SJCRH30 (cell line): ENCODE measurements at places on chromosomes 16 and 17.

- no peak for DNase-seq
Observed at GRCh38 chr16:14629612-14629918, 495 bp downstream of the PARN start.

DNA sequence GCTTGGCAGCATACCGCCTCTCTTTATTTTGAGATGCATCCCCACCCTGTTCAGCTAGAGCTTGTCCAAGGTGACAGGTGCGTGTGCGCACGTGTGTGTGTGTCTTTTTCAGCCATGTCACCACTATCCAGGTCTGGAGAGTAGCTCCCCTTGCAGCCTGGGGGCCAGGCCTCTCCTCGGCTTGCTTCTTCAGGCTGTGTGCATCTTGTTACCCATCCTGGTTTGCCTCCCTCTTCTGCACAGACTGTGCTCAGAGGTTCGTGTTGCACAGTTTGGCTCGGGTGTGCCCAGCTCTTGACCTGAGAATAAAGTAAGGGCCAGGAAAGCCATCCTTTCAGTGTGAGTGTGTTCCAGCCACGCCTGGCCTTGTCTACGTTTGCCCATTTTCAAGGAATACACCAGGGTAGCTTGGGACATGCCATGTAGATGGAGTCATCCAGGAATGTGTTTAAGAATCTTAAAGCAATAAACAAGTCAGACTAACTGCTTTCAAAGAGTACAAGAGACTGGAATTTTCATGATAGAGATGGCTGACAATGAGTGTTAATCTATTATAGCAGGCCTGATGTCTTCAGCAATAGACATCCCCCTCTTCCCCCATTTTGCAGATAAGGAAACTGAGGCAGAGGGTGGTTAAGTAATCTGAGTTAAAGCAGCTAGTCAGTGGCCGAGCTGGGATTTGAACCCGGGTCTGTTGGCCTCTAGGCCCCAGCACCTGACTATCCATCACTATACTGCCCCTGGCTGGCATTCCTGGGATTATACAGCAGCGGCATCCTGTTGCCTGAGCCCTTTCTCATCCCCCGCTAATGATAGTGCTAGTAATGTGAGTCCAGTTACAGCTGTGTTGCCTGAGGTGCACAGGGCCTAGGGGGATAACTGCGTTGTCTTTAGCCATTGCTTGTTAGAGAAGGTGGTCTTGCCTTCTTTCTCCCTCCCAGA is 77.9 kb downstream of the KSR1 start:
- DNase-seq, result peak; percentile 63

DNA sequence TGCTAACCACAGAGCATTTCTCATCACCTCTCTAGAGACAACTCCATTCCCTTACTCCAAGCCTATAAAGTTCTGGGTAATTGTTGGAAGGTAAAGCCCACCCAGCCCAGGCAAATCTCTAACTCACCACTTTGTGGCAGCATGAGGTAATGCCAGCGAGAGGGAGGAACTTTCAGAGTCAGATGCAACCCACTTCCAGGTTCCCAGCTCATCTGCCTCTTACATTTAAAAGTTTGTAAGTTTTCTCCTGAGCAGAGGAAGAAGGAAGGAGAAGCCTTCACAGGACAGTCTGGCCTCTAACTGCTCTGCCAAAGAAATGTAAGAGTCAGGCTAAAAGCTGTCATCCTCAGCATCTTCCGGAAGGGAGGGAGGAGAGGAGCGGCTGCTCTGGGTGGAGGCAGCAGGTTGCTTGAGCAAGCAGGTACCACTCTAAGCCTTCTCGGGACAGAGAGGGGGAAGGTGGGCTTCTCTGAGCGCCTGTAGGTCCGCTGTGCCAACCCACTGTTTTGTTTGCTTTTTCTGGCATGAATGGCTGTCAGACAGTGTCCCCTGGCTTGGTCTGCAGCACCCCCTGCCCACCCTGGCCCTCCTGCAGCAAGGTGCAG is 1.0 kb downstream of the ZNF319 start:
- DNase-seq, result no peak

DNA sequence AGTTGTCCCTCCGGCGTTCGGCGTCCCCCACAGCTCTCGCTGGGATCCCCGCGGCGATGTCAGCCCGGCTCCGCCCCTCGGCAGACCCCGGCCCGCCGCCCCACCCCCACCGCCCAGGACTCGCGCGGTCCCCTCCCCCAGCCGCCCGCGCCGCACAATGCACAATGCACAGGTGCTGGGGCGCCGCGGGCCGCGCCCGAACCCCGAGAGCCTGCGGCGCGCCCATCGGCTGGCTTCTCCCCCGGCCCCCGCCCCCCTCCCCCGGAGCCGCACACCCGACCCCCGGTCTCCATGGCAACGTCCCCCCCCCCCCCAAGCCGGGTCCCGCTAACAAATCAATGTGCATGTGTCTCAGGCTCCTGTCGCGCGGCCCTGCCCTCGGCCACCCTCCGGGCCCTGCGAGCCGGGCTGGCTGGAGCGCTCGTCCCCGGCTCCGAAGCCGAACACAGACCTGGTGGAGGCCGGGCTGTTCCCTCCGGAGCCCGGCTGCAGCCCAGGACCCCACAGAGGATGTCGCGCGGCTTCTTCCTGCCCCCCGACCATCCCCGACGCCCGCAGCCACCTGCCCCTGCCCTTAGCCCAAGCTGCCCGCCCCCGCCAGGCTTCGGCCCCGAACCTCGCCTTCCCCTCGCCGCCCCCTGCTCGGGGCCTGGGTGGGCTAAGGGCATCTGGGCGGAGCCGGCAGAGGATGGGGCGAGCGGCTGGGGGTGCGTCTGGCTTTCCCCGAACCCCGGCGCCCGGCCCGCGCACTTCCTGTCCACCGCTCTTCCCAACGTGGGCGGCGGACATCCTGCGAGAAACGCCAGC is 818 bp upstream of the CBX8 start:
- DNase-seq, result peak; percentile 62

DNA sequence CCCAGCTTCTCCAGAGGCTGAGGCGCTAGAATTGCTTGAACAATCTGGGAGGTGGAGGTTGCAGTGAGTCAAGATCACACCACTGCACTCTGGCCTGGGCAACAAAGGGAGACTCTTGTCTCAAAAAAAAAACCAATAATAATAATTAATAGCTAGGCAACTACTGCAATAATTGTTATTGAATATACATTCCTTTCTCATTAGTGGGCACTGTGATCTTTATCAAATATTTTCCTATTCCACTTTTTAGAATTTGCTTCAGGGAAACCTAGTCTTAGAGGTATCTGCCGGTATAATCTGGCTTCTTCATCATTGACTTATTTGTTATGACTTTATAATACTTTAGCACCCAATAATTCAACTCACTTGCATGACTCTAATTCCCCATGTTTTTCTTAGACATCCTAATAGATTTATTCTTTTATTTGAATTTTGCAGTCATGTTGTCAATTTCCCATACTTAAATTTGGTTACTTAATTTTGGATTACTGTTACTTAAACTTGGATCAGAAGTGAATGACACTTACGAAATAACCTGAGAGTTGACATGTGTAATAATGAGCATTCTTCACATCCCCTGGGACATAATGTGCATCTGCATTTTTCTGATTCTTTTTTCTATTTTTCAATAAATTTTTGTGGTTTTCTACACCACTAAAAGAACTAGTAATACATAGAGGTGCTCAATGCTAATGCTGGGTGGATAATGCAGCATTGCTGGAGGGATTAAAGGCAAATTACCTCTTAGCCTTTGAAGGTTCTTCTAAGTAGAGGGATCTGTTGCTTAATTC is 25.0 kb upstream of the KCNJ16 start:
- no peak for DNase-seq

DNA sequence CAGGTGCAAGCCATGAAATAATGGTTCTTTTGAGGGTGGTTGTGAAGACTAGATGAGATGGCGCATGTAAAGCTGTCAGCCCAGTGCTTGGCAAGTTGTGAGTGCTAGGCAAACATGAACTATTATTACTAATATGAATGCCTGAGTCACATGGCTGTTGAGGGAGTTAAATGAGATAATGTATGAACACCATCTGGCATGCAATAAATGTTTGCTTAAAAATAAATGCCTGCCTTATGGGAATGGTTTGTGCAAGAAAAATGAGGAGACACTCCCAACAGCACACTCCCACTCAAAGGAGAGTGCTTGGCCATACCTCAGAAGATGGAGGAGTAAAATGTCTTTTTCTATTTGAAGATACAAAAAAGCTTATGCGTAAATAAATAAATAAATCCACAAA is 3.6 kb downstream of the MAPK3 start:
- no peak for DNase-seq

GRCh38 chr17:62723842-62724241 is 84.3 kb downstream of the MARCHF10 start:
- peak; percentile 66 for DNase-seq

DNA sequence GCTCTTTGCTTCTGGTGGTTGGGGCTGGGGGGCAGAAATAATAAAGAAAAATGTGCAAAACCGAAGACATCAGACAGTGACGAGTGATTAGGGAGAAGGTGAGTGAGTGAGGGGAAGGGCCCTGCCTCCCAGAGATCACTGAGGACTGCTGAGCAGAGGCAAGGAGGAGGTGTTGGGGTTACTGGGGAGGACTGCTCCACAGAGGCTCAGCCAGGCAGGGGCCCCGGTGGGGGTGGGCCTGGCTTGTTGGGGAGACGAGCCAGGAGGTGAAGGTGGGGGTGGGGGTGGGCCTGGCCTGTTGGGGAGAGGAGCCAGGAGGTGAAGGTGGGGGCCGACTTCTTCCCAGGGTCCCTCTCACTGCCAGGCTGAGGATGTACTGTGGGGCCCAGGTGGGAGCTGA is 2.0 kb upstream of the DEF8 start:
- DNase-seq, result no peak

- no peak for DNase-seq
Observed at GRCh38 chr17:44144966-44145739, 3.4 kb downstream of the HROB start.

GRCh38 chr17:65813306-65813705 is 251.9 kb upstream of the AXIN2 start:
- no peak for DNase-seq

- no peak for DNase-seq
Observed at GRCh38 chr16:74603848-74604247, 3.1 kb downstream of the GLG1 start.

GRCh38 chr17:76371656-76372628 is 12.5 kb upstream of the SPHK1 start:
- peak; percentile 18 for DNase-seq

DNA sequence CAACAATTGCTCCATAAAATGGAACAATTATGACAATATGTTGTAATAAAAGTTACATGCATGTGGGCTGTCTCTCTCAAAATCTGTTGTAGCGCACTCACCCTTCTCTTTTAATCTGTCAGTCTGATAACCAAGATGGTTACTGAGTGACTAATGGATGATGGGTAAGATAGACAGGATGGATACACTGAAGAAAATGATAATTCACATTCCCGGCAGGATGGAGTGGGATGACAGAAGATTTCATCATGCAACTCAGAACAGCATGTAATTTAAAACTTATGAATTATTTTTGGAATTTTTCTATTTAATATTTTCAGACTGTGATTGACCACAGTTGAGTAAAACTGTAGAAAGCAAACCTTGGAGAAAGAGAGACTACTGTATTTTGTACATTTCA is 30.5 kb downstream of the CDH13 start:
- no peak for DNase-seq

GRCh38 chr16:706189-707061 is 824 bp upstream of the FBXL16 start:
- no peak for DNase-seq

GRCh38 chr17:70825321-70826125 is 656.2 kb downstream of the KCNJ2 start:
- no peak for DNase-seq

DNA sequence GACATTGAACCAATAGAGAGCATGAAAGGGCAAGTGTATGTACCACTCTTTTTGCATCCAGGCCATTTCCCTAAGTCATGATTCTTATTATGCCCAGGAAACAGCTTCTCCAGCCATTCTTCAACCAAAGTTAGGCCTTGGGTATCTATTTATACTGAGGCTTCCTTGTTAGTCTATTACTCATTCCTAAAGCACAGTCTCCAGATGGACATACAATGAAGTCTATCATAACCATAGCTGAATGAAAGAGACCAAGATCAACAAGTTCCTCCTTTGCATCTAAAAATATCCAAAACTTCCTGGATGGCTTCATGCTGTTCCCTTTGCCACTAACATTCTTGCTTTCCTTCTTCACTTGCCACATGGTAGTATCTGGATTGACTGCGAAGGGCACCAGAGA is 265.9 kb downstream of the CDH8 start:
- no peak for DNase-seq

DNA sequence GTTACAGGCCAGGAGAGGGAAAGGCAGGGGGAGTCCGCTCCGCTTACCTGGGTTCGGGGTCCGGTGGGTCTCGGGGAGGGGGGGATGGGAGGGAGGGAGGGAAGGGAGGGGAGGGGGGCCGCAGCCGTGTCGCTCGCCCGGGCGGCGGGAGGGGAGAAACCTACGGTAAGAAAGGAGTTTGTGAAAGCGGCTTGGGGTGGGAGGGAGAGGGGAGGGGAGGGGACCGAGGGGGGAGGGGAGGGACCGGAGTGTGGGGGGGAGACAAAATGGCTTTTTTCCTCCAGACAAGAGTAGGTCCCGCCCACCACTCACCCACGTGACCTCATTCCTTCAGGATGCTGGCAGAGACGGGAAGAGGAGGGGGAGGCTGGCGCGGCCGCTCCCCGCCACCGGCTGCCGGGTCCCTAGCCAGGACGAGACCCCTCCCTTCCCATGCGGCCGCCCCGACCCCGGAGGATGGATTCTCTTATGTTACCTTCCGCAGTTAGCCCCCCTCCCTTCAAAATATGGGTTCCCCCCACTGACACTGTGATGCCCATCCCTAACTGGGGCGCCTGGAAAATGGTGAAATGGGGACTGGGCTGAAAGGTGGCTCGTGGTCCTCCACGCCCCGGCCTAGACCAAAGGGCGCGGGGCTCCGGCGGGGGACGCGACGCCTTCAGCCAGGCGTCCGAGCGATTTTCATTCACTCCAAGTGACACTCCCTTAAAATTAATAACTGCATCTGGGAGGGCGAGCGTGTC is at the start of gene PCGF2:
Gene PCGF2, minus strand, starts transcription at position 188 of the 743 bp plus-strand sequence. CDS start 7,934 bp downstream, outside the sequence.
- peak; percentile 95 for DNase-seq

- DNase-seq, result no peak
Observed at GRCh38 chr17:45308840-45309239, 8.0 kb downstream of the MAP3K14 start.

- DNase-seq, result no peak
Observed at GRCh38 chr16:89722392-89723278, 1.3 kb downstream of the ZNF276 start.
